Fibroblast of mammary gland (primary cell): ENCODE measurements at places on chromosomes 5 and 9.

- DNase-seq, result peak; percentile 47
Measured at GRCh38 chr9:137085920-137086530, 760 bp upstream of the MAN1B1 start.

DNA sequence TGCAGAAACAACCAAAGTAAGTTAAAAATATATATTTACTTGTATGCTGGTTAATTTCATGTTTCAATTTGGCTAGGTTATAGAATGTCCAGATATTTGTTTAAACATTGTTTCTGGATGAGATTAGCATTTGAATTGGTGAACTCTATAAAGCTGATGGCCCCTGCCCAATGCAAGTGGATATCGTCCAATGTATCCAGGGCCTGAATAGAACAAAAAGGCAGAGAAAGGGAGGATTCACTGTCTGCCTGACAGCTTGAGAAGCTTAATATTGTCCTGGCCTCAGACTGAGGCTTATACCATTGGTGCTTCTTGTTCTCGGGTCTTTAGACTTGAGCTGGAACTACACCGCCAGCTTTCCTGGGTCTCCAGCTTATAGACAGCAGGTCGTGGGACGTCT lies 446.7 kb upstream of the ACTBL2 start:
- no peak for DNase-seq

GRCh38 chr5:54531546-54531945 lies 14.0 kb downstream of the SNX18 start:
- no peak for DNase-seq

GRCh38 chr5:144122081-144122480 lies 48.4 kb downstream of the YIPF5 start:
- DNase-seq, result no peak

DNA sequence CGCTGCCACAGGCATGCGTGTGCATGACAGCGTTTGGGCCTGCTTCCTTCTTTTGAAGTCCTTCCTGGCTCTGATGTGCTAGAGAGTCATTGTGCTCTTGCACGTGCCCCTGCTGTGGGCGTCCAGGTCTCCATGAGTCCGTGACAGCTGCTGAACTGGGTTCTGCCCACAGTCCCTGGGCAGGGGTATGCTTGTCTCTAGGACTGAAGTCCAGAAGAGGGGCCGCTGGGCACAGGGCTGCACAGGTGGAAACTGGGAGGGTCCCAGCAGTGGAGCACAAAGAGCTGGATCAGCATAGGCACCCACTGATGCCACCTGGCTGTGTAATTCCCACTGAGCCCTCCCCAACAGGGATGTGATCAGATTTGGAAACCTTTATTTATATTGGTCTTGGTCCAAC lies 169.4 kb downstream of the IRX2 start:
- DNase-seq, result no peak

DNA sequence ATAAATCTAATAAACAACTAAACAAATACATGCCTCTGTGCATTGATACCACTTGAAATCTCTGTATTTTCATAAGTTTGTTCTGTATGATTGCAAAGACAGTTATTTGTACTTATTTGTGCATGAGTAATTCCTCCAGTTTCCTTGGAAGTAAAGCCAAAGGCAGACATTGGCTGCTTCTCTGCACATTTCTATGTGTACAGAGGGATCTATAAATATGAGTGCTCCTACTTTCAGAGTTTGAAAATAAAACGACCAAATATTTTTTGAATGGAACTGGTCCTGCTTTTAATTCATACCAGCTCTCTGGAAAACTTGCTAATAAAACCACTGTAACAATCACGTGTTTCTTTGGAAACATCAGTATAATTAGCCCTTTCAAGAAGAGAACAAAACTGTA lies 306.5 kb downstream of the MAN2A1 start:
- peak; percentile 21 for DNase-seq

GRCh38 chr5:64612344-64612961 lies 77.8 kb upstream of the SHISAL2B start:
- DNase-seq, result peak; percentile 69

- peak; percentile 52 for DNase-seq
Measured at GRCh38 chr5:80255431-80255810, 427 bp downstream of the SERINC5 start.

GRCh38 chr9:128411364-128412119 lies 9.1 kb upstream of the CERCAM start:
- no peak for DNase-seq

DNA sequence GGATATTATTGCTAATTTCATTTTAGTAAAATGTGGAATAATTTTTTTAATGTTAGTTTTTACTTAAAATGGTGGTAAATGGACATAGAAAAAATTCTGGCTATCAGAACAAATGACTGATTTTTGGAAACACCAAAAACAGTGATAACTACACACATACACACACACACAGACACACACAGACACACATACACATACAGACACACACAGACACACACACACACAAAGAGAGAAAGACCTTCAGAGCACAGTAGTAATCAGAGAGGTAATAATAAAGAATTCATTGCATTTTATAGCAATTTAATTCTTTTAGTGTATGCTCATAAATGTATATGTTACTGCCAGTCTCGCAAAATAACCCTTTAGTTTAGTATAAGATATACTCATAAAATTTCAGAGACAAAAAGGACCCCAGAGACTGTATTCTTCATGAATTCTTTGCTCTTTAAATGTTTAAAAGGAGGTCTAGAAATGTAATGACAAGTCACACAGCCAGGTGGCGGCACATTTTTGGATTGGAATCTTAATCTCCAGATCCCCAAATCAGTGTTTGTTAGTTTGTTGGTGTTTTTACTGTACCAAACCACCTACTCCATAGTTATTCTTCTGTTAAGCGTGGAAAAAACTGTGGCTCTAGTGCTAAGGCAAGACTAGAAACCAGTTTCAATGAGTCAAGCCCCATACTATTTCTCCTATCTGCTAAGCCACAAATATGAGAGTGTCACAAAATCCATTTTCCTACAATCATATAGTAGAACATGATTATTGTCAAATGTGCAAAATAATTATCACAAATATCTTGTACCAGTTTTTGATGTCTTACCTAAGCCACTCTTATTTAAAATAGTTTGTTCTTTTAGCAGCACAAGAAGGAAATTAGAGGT lies 109.9 kb downstream of the EDIL3 start:
- DNase-seq, result peak; percentile 47

GRCh38 chr5:54492178-54492577 lies 25.4 kb upstream of the SNX18 start:
- DNase-seq, result no peak

- DNase-seq, result peak; percentile 12
Measured at GRCh38 chr5:1204693-1205242, 3.4 kb downstream of the SLC6A19 start.

- DNase-seq, result no peak
Measured at GRCh38 chr5:110001648-110002047, 311.9 kb downstream of the MAN2A1 start.

GRCh38 chr9:136386018-136386417 lies 12.5 kb upstream of the CARD9 start:
- peak; percentile 18 for DNase-seq

DNA sequence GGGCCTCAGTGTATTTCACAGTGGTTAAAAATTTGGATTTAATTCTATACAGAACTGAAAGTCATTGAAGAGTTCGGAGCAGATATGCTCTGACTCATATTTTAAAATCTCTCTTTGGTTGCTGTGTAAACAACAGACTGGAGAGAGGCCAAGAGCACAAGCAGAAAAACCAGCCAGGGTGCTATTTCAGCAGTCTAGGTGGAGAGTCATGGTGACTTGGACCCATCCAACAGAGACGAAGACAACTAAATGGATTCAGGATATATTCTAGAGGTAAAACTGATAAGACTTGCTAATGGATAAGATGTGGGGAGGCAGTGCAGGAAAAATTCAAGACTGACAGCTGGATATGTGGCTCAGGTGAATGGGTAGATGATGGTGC lies 168.9 kb downstream of the MAPKAP1 start:
- peak; percentile 94 for DNase-seq

- DNase-seq, result no peak
Measured at GRCh38 chr9:14780251-14780650, 57.7 kb upstream of the CER1 start.

DNA sequence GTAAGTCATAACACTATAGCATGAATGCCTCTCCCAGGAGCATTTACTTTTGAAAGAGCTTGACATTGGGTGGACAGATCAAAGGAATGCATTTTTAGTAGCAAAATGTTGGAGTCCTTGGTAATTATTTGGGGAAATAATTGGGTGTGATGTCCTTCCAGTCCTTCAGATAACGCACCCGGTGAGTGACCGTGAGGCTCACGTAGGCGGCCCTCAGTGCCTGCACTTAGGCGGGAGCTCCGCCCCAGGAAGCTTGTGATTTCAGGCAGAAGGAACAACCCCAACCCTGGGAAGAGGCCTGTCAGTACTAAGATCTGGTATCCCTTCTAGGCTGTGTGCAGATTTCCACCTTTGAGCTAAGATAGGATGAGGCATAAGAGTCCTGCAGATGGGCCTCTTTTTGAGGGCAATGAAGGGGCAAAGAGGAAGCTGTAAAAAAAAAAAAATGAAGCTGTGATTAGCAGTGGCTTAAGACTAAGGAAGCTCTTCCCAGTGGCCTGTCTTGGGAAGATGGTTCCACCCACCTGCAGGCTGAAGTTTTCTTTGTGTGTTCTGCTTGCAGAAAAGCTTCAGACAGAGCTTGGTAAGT lies 14.9 kb downstream of the BTNL9 start:
- DNase-seq, result no peak

GRCh38 chr5:143108498-143109128 lies 294.9 kb downstream of the NR3C1 start:
- DNase-seq, result no peak

DNA sequence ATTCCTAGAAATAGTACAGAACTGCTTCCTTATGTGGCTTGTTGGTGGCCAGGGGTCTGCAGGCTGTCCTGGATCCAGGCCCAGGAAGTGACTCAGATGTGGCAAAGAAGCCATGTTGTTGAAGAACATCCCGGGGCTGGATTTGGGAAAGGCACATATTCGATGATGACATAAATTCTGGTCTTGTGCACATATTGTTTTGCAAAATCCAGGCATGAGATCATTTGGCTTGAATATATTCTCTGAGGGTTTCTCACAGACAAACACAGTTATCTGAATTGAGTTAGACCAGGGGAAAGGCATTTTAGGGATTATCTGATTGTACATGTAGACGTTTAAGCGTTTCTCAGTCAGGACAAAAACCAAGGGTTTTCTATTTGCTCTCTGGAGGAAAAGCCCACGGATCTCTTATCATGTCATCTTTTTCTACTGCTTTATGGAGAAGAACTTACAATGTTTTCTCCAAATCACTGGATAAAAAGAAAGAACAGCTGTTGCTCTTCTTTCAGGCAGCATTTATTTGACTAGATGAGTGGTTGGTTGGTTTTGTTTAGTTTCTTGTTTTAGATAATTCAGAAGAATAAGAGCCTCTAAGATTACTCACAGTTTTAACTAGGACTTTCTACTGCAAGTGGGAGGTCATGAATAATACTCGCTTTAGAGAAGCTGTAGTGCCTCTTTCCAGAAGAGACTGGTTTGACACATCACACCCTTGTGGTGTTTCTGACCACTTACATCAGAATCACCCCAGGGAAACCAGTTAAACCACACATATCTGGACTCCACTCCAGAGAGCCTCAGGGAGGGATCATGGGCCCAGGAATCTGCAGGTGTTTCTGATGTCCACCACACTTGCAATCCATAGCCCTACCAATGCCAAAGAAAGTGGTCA lies 29.5 kb upstream of the LHFPL2 start:
- DNase-seq, result peak; percentile 99
